Stimulated activated CD8-positive, alpha-beta memory T cell treated with anti-CD3 and anti-CD28 coated beads, Interleukin-15, amount 100 ng/mL, for 4 hours (primary cell): ENCODE measurements at places on chromosomes 4 and X.

DNA sequence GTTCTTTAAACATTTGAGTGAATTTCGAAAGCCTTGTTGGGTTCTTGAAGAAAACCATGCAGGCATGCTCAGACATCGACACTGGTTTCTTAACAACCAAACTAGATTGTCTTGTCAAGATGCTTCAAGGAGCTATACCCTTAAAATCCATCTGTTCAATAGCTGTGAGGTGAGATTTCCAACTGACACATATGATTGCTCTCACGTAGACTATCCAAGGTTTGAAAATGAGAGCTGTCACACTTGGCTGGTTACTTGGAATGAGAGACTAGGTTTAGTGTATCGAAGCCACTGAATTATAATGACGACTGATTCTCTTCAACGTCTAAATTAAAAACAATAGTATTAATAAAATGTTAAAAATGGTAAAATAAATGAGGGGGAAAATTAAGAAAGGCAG, 2725.5 kb downstream of the ARAP2 start:
- DNase-seq, result no peak

DNA sequence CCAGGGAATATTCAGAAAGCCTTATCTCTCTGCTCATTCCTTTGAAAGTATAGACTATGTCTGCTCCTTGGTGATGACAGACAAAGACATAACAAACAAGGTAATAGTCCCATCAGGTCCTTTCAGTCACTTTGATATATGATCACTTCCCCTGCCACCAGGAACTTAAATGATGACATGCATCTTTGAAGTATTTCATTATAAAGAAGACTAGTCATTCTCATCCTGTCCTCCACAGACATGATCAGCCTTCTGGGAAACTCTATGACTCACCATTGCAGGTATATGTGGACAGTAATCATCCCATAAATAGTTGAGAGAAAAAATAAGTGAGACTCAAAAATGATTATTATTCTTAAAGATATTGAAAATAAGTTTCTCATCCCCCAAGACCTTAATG, 117.5 kb upstream of the VCX2 start:
- no peak for DNase-seq

- no peak for DNase-seq
Observed at GRCh38 chrX:96425200-96425599, 259.4 kb upstream of the DIAPH2 start.

DNA sequence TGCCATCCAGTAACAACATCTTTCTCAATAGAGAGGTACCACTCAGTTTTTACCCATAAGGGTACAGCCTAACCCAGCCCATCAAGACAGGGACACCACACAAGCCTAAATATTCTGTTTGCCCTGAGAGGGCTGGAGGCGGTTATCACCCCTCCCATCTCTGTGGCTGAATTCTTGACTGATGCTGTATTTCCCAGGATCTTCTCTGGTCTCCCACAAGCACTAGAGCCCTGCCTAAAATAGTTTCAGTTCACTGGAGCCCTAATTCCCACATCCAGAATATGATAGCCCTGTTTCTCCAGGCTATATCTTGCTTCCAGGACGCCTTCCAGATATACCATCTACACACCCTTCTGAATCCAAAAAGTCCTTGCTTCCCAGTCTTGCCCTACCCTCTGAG, 91.6 kb upstream of the NMU start:
- DNase-seq, result no peak

GRCh38 chr4:175369087-175369486, 443.0 kb downstream of the GPM6A start:
- DNase-seq, result no peak

DNA sequence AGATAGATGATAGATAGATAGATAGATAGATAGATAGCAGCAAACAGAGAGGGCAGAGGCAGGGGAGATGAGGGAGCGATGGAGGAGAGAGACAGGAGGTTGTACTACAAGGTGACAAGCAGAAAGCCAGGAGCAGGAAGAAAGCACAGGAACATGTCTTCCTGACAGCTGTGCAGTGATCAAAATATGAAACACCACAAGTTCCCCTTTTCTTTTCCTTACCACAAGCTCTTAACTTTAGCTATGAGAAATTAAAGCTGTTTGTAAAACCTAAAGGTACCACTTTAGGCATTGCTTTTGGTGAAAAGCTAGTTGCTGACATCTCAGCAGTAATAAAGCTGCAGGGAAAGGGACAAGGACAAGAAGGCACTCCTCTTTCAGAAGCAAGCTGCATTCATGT, 9.1 kb upstream of the MAGED4B start:
- no peak for DNase-seq

GRCh38 chr4:81084029-81084428, 53.5 kb downstream of the BMP3 start:
- no peak for DNase-seq

DNA sequence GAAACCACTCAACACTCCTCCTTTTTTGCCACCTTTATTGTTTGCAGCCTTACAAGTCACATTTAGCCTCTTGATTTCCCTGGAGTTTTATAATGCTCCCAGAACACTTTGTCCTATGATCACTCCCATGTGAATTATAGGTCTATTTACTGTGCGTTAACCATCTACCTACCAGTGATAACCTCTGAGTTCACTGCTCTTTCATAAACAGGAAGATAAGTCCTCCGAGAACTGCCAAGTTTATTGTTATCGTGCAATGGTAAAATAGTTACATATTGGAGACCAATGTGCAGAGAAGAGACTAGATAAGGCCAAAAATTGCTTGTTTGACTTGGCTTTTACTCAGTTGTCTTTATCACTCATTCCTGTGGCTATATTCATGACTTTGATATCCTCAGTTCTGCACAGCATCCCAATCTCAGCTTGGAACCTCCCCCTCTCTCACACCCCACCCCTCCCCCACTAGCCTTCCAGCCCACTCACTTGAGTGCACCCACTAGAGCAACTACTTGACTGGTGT, 12.9 kb upstream of the NUDT9 start:
- DNase-seq, result no peak

DNA sequence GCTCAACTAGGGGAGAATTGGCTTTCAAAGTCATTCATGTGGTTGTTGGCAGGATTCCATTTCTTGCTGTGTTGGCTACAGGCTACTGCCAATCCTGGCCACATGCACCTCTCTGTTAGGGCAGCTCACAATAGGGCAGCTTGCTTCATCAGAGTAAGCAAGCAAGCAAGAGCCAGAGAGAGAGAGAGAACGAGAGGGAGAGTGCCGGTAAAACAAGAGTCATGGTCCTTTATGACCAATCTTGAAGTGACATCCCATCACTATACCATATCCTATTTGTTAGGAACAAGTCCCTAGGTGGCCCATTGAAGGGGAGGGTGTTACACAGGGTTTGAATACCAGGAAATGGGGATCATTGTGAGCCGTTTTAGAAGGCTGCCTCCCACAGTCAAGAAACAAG, 33.0 kb upstream of the TLR2 start:
- DNase-seq, result no peak

GRCh38 chrX:40440866-40441265, 139.9 kb upstream of the ATP6AP2 start:
- DNase-seq, result no peak

DNA sequence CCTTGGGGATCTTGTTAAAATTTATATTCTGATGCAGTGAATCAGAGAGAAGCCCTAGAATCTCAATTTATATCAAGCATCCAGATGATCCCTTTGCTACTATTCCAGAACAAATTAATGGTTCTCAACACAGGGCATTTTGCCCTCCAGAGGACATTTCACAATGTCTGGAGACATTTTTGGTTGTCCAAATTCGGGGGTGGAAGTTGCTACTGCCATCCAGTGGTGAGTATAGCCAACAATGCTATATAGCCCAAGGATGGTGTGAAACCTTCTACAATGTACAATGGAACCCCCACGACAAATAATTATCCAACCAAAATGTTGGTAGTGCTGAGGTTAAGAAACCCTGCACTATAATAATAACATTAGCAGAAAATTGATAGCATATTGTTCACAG, 2440.0 kb downstream of the PCDH7 start:
- no peak for DNase-seq
